GM04503 (cell line): ENCODE measurements at places on chromosomes 1 and 21.

DNA sequence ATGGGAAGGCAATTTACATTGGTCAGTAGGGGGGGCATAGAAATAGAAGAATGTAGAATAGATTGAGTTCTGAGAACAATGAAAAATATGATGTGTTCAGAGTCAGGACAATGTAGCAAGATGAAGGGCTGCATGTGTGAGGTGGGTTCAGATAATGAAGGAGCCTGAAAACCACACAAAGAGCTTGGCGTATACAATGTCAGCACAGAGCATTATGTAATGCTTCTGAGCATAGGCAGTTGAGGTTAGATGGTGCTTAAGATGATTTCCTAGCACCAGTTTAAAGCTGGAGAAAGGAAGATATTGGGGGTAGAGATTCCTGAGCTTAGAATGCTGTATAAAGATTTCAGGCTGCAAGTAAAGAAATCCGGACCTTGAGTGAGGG is 202.0 kb upstream of the SNX7 start:
- no peak for DNase-seq

DNA sequence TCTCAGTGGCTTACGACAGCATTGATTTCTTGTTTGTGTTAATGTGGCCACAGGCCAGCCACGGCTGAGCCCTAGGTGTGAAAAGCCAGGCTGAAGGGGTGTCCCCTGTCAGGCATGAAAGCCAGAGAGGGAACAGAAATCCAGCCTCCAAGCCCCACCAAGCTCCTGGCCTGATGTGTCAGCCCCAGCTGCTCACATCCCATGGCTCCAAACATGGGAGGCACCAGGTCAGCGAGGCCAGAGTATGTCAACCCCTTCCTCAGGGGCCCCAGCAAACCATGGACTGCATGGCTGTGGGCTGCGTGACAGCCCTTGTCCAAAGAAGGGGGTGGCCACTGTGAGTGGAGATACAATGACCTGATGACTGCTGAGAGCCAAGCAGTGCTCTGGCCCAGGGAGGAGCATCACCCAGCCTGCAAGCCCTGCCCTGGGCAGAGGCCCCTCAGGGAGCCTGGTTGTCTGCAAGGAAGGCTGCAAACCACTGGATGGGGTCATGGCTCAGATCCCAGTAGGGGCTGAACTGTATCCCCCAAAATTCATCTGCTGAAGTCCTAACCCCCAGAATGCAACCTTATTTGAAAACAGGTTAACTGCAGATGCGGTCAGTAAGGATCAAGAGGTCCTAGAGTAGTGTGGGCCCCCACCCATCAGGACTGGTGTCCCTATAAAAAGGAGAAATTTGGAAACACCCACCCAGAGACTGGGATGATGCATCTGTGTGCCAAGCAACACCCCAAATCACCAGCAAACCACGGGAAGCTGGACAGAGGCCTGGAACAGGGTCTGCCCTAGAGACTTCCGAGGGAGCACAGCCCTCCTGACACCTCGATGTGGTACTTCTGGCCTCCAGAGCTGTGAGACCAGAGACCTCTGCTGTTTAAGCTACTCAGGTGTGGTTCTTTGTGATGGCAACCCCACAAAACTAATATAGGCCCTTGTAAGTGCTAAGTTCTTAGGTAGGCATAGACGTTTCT is 3.3 kb upstream of the MX2 start:
- no peak for DNase-seq

DNA sequence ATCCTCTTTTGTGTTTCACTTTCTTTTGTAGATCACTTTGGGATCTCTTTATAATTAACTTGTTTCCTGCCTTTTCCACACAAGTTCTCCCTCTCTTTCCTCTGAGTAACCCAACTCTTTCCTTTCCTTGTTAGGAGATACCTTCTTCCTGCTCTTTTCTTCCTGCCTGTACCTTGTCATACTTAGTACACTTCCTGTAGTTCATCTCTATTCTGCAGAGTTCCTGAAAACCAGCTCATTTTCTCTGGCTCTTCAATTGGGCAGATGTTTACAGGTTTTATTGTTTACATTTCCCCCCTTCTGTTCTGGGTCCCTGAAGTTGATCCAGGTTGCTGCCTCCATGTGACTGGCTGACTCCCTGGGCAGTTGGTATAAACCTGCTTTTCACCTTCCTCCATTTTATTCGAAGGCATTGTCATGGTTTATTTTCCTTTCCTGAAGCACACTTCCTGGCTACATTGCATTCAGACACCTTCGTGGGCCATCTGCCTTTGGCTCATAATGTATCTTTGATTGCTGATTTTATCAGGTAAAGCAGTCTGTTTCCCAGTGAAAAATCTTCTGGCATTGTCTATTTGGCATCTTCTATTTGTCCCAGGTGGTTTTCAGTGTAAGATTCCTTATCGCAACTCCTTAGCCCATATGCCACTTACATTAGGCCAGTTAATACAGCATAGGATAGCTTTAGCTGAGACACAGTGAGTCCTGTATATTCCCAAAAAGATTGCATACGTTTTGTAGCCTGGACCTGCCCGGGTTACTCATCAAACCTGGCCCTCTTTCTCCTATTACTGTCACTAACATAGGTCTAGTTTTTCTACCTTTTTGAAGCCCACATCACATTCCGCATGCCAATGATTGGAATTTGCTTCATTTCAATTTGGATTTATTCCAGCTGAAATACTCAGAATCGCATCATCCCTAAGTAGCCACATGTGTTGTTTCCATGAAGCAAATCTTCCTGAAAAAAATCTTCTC is 15.4 kb downstream of the CTH start:
- no peak for DNase-seq

GRCh38 chr1:228004331-228004855 is 2.4 kb upstream of the WNT3A start:
- DNase-seq, result no peak

GRCh38 chr1:37926038-37926924 is 20.6 kb downstream of the INPP5B start:
- DNase-seq, result no peak

DNA sequence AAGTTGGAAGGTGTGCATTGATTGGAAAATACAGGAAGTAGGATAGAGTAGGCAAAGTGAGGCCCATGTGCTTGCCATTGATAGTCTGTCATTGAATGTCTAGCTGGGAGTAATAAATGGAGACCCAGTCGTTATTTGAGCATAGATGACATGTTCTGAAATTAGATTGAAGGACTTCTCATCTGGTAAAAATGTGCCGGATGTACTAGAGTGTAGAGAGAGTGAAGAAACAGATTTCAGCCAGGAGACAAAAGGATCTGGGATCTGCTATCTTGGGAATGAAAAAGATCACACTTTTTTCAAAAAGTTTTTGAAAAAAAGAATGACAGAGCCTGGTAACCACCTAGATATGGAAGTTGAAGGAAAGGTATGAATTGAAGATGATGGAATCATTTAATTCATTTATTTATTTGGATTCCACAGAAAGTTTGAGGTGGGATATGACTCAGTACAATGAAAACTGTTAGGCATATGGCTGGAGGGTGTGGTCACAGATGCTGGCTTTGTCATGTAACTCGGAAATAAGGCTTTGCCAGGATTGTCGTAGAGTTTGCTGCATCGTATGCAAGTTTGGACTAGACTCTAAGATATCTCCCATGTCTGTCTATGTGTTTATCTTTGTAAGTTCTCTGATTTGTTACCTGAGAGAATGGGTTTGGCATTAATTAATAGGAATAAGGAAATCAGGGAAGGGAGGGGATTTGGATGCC is 137.1 kb downstream of the PBX1 start:
- DNase-seq, result no peak

DNA sequence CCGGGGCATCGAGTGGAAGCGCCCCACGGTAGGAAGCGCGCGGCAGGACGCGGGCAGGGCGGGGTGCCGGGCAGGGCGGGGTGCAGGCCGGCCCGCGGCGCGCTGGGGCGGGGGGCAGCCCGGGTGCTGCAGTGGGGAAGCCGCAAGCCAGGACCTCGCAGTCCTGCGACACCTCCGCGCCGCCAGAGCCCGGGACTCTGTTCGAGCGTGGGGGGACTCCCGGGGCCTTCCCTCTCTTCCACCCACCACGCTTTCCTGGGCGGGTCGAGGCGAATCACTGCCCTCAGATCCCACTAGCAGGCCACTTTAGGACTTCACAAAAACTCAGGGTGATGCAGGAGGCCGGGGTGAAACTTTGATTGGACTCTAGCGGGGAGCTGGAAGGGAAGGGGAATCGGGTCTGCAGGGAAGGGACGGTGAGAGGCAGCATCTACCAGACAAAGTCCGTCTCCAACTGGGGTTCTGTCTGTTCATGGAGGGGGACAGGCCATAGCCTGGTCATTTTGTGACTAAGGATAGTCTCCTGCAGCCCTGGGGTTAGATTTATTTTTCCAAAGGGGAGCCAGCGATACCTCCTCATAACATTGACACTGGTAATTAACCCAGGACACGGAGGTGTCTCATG is 623 bp downstream of the CAPN2 start:
- DNase-seq, result no peak

- DNase-seq, result no peak
Observed at GRCh38 chr1:243312952-243313634, 57.3 kb downstream of the SDCCAG8 start.

- no peak for DNase-seq
Observed at GRCh38 chr1:203043830-203044545, 17.7 kb downstream of the PPFIA4 start.

- DNase-seq, result no peak
Observed at GRCh38 chr1:226696547-226696946, 42.5 kb downstream of the ITPKB start.

DNA sequence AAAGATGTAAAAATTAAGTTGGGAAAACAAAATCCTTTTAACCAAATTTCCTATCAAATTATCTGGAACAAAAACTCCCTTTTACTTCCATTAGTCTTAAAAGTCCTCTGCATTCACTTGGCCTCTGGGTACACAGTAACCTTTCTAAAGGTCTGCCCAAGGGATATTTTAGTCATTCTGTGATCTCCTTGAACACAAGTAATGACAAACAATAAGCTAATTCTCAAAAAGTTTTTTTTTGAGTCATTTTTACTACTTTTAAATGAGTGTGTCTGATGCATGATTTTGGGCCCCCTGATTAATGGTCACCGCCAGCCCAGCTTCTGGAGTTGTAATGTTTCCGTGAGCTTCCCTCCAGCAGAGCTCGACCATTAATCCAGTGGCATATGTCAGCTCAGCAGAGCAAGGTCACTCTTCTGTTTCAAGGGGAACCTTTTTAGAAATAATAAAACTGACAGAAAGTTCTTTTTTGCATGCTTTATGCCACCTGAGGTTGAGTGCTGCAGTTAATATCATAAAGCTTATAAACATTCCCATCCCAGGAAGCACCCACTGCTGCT is 14.3 kb downstream of the SAMSN1 start:
- DNase-seq, result no peak

DNA sequence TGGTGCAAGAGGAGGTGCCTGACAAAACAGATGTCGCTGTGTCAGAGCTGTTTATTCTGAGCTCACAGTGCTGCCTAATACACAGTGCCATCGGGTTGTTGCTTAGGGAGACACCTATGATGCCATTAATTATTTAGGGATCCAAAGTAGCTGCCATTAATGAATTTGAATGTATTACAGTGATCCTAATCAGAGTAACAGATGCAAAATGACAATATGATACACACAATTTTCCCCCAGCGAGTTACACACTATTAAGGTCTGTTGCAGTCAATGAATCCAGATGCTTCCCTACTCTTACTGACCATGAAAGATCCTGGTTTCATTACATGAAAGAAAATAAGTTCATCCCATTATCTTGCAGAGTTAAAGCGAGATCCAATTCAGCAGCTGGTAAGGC is 91.3 kb downstream of the RWDD3 start:
- DNase-seq, result no peak

DNA sequence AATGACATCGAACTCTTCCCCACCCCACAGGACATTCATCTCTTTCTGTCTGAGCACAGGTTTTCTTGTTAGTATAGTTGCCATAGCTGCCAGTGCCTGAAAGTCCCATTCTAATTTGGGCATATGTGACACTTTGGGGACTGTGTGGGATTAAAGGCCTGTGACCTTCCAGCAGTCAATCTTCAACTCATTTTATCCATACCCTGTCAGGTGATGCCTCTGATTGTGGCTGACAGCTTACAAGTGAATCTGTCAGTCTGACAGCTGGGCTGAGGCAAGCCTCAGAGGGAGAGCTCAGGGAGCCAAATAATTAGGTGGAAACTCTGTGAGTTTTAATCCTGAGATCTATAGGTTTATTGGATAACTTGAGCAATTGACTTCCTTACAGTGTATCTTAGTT is 29.6 kb downstream of the ZCCHC17 start:
- DNase-seq, result no peak

DNA sequence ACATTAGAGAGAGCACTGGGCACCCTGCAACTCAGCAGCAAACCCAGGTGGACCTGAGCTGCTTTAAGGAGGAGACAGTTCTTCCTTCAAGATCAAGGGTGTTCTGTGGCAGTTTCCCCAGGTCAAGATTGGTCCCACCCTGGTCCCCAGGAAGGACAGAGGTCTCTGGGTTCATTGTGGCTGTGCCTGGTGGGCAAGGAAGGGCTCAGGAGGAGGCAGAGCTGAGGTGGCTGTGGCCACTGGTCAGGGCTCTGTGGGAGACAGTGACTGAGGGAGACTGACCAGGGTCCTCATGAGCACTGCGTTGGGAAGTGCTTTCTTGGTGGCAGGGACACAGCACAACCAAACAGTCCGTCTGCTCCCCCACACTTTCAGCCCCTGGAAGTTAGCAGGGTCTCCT is 141.3 kb downstream of the FCRL5 start:
- no peak for DNase-seq

GRCh38 chr1:185559151-185559550 is 175.0 kb upstream of the HMCN1 start:
- DNase-seq, result no peak

GRCh38 chr1:202890392-202890791 is 1.4 kb upstream of the RABIF start:
- no peak for DNase-seq

- no peak for DNase-seq
Observed at GRCh38 chr1:94265906-94266305, 28.5 kb upstream of the ARHGAP29 start.

GRCh38 chr1:231597971-231598370 is 28.6 kb upstream of the DISC1 start:
- DNase-seq, result no peak

DNA sequence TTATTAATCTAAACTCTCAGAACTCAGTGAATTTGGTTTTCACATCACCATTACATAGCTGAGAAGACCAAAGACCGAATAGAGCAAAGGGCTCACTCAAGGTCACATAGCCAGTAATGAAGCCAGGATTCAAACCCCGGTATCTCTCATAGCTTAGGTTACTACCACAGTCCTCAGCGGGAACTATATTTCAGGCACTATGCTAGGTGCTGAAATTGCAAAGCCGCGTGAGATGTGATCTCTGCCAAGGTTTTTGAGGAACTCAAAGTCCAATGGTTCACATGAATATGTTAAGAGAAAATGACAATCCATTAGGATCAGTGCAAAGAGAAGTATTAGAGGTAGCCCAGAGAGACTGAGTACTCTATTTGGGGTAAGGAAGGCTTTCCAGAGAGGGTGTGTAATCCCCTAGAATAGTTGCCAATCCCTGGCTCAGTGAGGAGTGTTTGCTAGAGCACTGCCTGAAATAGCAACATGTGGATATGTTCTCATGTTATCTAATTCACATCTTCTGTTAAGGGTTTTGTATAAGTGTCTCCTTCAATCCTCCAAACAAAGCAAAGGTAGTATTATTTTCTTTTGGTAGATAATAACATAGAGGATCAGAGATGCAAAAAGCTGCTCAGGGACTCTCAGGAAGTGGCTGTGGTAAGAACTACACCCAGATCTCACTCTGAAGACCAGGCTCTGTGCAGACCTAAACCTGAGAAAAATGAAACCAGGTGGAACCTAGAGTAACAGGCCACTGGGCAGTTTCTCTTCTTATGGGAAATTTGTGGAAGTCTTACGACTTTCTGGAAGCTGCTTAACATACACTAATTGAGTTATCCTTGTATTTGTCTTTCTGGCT is 93.1 kb upstream of the C8B start:
- no peak for DNase-seq
